RWPE1 (cell line): ENCODE measurements at places on chromosomes 5 and 9.

DNA sequence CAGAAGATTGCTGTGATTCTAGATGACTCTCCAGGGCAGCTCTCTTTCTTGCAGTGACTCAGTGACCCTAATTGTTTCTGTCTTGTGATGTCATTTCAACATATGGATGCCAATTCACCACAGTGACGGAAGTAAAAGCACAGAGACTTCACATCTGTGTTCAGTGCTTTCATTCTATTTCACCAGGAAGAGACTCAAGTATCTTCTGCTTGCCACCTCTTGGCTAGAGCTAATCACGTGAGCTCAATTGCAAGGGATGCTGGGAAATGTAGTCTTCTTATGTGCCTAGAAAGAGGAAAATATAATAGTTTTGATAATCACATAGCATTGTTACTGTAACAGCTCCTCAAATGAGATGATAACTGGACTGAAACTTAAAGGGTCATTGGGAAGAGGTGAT, 453.3 kb upstream of the KLF4 start:
- no peak for DNase-seq

DNA sequence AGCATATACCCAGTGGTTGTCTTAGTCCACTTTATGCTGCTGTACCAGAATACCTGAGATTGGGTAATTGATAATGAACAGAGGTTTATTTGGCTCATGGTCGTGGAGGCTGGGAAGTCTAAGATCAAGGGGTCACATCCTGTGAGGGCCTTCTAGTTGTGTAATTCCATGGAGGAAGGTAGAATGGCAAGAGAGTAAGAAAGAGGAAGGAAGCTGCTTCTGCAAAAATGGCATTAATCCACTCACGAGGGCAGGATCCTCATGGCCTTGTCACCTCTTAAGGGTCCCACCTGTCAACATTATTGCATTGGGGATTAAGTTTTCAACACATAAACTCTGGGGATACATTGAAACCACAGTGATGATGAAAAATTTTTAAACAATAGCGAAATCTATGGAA, 17.0 kb downstream of the BTNL8 start:
- no peak for DNase-seq

- no peak for DNase-seq
Measured at GRCh38 chr9:257957-258356, 43.3 kb downstream of the DOCK8 start.

- DNase-seq, result no peak
Measured at GRCh38 chr9:16884373-16884772, 13.9 kb upstream of the BNC2 start.

GRCh38 chr5:138545919-138546562, 3.0 kb upstream of the ETF1 start:
- DNase-seq, result peak; percentile 63

GRCh38 chr5:123876276-123876790, 364.4 kb downstream of the CSNK1G3 start:
- DNase-seq, result no peak

DNA sequence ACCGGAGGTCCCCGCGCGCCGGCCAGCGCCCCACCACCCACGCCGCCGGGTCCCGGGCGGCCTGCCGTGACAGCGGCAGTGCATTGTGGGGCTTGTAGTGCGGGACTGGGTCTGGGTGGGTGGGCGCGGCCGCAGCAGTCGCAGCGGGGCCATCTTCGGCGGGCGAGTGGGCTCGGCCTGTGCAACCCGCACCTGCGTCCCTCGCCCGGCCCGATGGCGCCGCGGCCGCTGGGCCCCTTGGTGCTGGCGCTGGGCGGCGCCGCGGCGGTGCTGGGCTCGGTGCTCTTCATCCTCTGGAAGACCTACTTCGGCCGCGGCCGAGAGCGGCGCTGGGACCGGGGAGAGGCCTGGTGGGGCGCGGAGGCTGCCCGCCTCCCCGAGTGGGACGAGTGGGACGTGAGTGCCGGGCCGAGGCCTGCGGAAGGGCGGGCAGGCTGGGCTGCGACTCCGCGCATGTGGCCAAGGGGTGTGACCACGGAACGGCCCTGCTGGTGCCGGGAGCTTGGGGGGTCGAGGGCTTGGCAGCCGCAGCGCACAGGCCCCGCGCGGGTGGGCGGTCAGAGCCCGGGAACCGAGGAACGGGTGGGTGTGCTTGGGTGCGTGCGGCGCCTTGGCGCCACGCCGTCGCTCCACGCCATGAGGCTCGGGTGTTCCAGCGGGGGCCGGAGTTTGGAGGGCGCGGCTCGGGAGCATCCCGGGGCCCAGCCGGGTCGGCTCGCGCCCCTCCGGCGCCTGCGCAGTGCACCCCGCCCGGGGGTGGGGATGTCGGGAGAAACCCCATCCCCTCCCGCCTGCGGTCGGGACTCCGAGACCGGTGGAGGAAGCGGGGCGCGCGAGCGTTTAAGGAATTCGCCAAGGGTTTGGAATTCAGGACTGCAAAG, at the start of gene ARL10:
ARL10 (plus strand) TSS at position 137 of the 881 bp plus-strand sequence; CDS start at position 214, 77 bp downstream.
- peak; percentile 41 for DNase-seq
